Transverse colon (tissue), 4 donors: ENCODE measurements at places on chromosomes 1 and 21. TPM values are rescaled to one million over a fixed set of nuclear protein-coding genes. Genes with fewer than 3 reads are reported as not detected.

- no peak for DNase-seq
These were observed 43.6 kb upstream of the COL18A1 start for GRCh38 chr21:45361033-45361997.

PKLR gene
- total RNA-seq, result 0.64 TPM

RHBDL2 gene
- 22.5 TPM for total RNA-seq

S100PBP gene
- 49.2 TPM for total RNA-seq

AMY1B gene
- total RNA-seq, result not detected
